ENCODE measurements at places on chromosomes 13 and 19.

DNA sequence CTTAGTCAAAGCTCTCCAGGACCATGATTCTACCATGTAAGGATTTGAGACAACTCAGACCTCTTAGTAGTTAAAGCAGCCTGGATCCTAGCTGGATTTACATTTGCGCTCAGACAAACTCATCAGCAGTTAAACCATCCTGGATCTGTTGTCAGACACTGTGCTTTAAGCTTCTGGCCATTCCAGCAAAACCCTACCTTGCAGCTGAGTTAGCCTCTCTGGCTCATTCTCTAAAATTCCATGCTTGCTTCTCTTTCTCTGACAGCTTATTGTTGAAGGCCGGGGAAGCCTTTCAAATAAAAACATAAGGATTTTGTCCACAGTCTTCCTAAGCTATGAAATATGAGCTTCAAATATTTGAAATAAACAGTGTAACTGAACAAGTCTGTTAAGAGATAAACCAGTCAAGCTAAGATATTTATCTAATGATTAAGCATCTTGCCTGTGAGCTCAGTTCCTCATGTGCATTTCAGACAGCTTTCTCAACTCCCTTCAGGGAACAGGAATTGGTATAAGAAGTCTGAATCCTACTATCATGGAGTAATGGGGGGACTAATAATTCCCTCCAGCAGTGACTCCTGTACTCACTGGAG, 89.3 kb downstream of the SLAIN1 start:
- no peak for DNase-seq

DNA sequence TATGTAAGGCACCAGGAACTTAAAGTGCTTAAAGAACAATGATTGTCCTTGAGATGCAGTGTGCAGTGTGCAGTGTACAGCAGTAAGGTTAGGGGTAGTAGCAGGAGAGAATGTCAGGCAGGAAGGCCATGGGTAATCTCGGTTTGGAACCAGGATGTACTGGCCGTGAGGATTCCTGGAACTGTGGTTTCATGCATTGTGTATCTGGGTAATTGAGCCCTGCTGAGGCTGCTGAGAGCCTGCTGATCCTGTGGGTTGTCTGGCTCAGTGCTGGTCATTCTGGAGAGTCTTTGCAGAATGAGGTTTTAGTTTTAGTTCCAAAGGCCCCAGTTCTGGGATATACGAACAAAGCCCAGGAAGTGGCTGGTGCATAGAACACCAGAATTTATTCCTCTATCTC, 71.0 kb downstream of the ZNF568 start:
- no peak for DNase-seq

DNA sequence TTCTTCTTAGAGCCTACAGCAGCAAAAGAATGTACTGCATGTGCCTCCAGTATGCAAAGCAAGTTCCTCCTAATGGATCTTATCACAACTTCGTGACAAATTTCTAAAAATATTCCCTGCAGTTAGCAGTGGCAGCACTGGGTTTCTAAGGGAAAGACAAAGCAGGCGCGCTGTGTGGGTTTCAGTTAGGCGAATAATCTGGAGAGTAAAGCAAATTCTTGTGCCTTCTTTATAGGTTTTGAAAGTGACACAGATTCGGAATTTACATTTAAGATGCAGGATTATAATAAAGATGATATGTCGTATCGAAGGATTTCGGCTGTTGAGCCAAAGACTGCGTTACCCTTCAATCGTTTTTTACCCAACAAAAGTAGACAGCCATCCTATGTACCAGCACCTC, 167.9 kb downstream of the LMO7 start:
- no peak for DNase-seq

- DNase-seq, result no peak
These were observed 270.4 kb downstream of the ABCC4 start for GRCh38 chr13:95030821-95031343.
